Stimulated activated CD4-positive, alpha-beta T cell treated with anti-CD3 and anti-CD28 coated beads, Interleukin-12 subunit alpha, Interleukin-12 subunit beta, amount 100 ng/mL, for 24 hours (primary cell): ENCODE measurements at places on chromosomes 5 and 9.
A peak's percentile ranks its signal among the peaks of the same experiment; 100 is the strongest.

- DNase-seq = no peak
These were observed 735.8 kb upstream of the WWC1 start for GRCh38 chr5:167555565-167556166.

DNA sequence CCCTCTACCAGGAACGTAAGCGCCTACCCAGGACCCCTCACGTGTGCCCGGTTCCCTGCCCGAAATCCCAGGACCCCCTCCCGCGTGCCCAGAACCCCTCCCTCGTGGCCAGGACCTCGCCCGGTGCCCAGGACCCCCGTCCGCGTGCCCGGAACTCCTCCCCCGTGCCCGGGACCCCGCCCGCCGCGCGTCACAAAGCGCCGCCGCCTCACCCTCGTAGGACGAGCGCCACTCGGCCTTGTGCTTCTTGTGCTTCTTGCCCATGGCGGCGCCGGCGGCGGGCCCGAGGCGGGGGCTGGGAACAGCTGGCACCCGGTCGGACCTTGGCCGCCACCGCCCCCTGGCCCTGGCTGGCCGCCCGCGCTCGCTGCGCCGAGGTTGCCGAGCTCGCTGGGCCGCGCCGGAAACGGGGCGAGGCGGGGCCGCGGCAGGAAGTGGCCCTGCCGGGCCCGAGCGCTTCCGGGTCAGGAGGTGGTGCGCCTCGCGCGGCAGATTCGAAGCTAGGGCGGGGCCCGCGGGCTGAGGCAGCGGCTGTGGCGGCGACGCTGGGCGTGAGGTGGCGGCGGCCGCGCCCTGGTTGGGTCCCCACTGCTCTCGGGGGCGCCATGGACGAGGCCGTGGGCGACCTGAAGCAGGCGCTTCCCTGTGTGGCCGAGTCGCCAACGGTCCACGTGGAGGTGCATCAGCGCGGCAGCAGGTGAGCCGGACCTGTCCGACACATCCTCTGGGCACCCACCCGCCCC is at the start of the genes BRD9 and TRIP13:
Gene BRD9, minus strand, starts transcription at position 408 of the 743 bp plus-strand sequence. Its CDS starts 144 bp downstream, at position 264.
Gene TRIP13, plus strand, starts transcription at position 491 of the 743 bp plus-strand sequence. Its CDS starts 115 bp downstream, at position 606.
- DNase-seq = peak; percentile 72

DNA sequence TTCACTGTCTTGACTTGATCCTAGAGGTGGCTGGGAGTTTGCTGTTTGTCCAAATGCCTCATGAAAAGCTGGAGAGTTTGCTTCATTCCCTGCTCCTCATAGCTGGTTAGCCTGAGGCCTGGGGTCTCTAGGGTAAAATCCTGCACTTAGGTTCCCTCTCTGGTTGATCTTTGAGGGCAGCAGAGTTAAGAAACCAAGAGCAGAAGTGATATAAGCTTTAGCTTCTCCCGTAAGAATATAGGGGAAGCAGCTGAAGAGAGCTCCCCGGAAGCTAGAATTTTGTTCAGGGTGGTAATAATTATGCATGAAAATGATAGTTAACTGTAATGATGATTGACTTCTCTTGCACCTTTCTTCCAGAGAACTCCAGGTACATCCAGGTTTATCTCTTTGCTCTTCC is 1.4 kb downstream of the FAM53C start:
- DNase-seq = no peak

- no peak for DNase-seq
These were observed 7.7 kb downstream of the ENTPD8 start for GRCh38 chr9:137433349-137433915.

GRCh38 chr5:133124891-133125290 is 73.1 kb downstream of the HSPA4 start:
- DNase-seq = no peak

- DNase-seq = no peak
These were observed 24.8 kb upstream of the RLN1 start for GRCh38 chr9:5364294-5365024.

GRCh38 chr5:170741801-170742200 is 41.7 kb upstream of the GABRP start:
- DNase-seq = no peak

GRCh38 chr5:67802766-67803165 is 412.8 kb upstream of the PIK3R1 start:
- no peak for DNase-seq

DNA sequence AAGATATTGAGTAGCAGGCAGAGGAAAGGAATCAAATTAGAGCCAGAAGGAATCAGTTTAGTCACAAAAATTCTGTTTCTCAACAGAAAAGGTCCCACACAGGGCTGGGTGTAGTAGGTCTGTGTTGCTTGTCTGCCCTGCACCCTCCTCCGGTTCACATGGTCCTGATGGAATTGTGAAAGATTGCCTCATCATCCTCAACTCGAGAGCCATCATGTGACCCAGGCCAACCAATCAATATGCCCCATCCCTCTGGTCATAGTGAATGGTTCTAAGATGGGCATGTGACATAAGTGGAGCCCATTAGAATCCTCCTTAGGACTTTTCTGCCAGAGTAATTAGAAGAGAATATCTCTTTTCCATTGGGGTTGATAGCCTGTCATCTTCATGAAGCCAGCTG is 56.7 kb upstream of the RAD23B start:
- DNase-seq = no peak

DNA sequence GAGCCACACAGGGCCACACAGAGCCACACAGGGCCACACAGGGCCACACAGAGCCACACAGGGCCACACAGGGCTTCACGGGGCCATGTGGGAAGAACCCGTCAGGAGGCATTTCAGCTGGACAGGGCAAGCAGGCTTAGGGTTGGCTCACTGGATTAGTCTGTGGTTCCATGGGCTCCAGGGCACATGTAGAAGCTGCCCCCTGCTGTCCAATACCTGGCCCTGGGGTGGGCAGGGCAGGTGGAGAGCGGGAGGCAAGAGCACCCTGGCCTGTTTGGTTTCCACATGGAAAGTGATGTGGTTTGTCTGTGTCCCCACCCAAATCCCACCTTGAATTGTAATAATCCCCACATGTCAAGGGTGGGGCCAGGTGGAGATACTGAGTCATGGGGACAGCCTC is 16.4 kb upstream of the LPCAT1 start:
- no peak for DNase-seq

DNA sequence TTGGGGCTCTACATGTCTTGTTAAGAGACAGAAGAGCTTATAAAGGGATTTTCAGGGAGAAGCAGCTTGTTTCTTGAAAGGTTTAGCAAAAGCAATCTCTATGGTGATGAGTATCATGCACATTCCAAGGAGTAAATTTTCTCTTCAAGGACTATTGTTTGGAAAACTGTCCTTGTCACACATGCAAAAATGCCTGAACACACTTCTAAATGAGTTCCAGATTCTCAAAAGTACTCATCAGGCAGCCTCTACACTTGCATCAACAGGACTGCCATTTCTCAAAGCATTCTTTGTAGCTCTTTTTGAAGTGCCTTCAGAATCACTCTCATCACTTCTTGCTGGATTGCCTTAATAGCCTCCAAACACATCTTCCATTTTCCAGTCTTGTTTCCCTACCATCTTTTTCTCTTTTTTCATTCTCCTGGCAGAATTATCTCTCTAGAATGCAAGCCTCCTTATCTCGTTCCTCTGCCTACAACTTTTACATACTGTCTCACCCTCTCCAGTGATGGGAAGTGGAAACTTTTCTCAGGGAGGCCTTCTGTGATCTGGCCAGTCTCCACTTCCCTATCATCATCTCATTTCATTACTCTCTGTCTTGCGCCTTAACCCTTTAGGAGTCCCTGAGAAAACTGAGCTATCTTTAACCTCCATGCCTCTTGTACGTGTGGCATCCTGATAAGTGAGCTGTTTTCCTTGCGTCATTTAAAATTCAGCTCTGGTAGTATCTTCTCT is 631.5 kb upstream of the TLE4 start:
- DNase-seq = no peak

GRCh38 chr9:99365233-99365980 is 143.3 kb downstream of the SEC61B start:
- no peak for DNase-seq

GRCh38 chr5:79133121-79133656 is 21.6 kb downstream of the BHMT start:
- DNase-seq = no peak

DNA sequence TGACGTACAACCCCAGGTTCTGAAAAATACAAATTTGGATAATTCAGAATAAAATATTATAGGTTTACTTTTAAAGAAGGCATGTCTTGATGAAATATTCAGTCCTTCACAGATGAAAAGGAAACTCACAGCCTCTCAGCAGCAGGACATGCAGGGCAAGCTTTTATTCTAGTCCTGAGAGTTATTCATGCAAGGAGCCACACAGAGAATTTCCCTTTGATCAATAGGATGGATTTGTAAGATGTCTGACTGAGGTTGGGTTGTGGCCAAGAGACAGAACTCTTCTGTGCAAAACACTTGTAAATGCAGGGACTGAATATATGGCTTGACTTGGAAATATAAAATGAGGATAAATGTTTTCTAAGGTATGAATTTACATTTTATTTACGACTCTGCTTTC is 48.8 kb upstream of the TBCA start:
- DNase-seq = no peak

- no peak for DNase-seq
These were observed 58.2 kb downstream of the CAST start for GRCh38 chr5:96720408-96720807.

DNA sequence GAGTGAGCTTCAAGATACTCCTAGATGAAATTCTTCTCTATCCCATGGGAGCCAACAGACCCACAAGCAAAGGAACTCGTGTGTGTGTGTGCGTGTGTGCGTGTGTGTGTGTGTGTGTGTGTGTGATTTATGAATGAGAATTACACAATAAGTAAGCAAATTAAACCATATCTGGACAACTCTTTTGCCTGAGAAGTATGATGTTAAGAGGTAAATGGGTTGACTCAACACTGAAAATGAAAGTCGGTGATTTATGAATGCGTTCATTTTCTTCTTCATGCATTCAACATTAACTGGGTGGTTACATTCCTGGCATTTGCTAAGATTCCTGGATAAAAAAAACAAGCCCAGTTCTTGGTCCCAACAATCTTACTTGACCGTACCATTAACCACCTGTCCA is 171.3 kb upstream of the ZNF462 start:
- no peak for DNase-seq

DNA sequence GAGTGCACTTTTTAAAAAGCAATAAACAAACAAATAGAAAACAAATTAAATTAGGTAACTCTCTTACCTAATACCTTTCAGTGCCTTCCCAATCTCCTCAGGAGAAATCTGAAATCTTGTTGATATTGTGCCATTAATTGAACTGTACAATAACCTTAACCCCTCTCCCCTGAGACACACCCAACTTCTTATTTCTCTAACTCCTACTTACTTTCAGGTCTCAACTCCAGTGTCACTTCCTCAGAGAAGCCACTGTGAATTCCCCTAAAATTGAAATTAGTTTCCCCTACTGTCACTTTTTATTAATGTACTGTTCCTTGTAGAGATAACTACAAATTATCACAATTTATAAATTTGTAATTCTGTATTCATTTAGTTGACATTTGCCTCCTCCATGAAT is 295.3 kb upstream of the TNC start:
- DNase-seq = no peak

GRCh38 chr5:135343413-135343812 is 55.6 kb downstream of the MACROH2A1 start:
- DNase-seq = no peak

- DNase-seq = no peak
These were observed 333.7 kb downstream of the CWC27 start for GRCh38 chr5:65102371-65102975.

DNA sequence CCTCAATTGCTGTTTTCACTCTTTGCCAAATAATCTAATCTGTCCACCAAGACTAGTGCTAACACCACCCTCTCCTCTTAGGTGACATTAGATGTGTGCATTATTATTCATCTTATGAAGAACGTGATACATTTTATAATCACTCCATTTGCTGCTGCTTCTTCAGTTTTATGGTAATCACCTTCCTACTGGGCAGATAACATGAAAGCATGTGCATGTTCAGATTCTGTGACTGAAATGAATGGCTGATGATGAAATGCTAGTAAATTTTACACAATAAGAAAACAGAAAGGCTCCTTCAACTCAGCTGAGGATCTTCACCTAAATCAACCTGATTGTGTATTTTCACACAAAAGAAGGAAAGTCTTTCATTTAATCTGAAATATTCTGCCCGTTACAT is 577.6 kb downstream of the CSNK1G3 start:
- DNase-seq = no peak

DNA sequence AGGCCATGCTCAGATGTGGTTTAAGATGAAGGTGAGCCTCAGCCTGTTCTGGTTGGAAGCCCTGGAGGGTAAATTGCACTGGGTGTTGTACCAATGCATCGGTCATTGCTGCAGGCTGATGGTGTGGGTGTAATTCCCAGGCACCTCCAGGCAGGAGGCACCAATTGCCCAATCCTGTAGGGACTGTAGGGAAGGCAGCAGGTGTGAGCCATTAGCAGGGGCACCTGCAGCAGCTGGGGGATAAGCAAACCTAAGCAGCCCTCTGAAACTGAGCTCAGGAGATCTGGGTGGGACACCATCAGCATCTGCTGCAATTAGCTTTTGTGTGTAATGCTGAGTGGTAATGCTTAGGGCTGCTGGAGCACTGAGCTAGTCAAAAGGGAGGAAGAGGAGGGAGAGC is 190.1 kb upstream of the TBC1D2 start:
- no peak for DNase-seq

DNA sequence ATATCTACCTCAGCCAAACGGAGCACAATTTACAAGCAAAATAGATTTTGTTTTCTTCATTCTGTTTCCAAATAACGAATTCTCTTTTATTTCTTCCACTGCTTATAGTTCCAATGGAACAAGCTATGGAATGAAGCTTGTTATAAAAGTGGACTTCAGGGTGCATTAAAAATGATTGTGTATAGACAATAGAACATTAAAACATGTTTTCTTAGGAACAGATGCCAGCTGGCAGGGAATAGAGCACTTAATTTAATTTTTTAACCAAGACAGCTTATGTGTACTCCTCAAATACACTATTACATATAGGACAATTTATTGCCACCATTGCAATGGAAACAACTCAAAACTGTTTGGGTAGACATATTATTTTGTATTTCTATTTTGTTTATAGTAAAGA is 860.1 kb upstream of the TYRP1 start:
- DNase-seq = no peak

DNA sequence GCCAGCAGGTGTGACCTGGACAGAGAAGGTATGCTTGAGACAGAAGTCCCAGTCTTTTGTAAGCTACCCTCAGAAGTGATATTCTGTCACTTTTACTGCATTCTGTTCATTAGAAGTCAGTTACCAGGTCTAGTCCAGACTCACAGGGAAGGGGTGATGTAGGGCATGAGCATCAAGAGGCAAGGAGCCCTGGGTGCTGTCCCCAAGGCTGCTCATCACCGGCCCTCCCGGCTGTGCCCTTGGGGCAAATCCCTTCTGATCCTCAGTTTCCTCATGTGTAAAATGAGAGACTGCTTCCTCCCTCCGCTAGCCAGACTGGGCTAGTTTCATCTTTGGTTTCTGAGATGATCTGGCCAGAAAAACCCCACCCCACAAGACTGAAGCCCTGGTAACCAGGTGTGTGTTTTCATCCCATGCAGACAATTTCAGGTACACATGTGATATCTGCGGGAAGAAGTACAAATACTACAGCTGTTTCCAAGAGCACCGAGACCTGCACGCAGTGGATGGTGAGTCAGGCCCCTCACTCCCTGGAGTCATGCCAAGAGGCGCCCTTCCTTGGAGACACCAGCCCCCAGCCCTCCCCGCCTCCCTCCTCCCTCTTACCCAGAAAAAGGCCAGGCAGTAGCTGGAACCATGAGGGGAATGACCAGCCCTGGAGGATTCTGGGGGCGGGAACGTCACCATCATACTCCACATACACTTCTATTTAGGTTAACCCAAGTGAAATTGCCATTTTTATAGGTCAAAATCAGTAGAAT is 71.0 kb downstream of the AMBP start:
- DNase-seq = no peak

GRCh38 chr9:109629615-109630014 is 131.5 kb upstream of the PTPN3 start:
- DNase-seq = no peak

- DNase-seq = no peak
These were observed 146.8 kb downstream of the EBF1 start for GRCh38 chr5:158952951-158953350.
